ENCODE measurements at places on chromosomes 1 and 21.

DNA sequence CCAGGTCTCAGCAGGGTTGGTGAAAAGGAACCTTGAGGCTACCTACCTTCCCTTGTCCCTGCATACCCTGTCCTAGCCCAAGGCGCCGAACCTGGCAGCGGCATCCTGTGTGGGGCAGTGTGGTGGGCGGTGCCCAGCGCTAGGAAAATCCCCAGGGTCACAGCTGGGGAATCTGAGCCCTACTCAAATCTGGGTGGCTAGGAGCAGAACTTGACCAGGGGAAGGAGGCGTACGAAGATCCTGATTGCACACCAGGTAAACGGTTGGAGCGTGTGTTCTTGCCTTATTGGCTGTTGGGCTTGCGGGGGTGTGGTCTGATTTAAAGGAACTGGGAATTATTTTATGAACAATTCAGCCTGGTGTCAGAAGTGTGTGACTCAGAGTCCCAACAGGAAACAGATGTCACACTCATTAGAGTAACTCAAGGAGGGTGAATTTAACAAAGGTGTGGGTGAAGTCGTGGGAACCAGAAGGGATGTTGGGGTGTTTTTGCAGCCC is 118.6 kb downstream of the LRIG2 start:
- no peak for DNase-seq

DNA sequence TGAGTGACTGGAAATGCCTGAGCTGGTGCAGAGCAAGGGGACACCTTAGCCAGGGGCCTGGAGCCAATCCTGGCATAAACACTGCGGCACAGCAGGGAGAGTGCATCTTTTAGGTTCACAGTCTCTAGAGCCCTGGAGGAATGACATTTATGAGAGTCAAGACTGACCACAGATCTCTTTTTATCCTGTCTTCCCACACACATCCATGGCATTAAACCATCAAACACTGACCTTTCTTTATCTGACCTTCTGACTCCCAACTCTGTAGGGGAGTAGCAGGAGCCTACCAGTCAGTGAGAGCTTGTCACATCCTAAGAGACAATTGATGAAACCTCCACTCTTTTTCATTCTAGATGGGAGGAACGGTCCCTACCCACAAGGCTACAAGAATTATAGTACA is 7.9 kb downstream of the CD34 start:
- no peak for DNase-seq

DNA sequence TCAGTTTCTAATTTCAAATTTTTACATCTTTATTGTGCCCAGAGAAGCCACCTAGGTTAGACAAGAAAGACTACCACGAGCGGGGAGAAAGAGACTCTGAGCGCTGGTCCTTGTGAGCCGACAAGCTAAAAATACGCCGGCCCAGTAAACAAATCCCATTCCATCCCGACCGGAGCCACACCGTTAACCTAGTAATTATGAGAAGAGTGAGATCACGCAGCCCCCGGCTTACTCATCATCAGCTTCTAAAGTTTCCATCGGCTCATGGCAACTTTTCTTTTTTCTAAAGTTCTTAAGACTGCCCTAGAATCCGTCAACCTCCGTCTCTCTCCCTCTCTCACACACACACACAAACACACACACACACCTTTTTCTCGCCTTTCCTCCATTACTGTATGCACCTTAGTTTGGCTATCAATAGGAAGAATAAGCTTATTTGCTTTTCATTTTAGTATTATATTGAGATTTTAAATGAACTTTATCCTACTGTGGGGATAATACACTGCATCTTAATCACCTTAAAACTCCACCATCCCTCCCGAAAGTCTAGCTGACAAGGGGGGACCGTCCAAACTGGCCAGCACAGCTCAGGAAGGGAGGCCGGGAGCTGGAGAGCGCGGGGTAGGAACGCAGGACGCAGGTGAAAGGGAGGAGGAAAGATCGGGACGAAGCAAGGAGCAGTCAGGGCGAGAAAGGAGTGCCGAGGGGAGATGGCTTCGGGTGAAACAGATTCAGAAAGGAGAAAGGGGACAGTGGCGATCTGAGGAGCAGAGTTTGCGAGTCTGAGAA is 728 bp downstream of the OTUD7B start:
- peak; percentile 82 for DNase-seq

DNA sequence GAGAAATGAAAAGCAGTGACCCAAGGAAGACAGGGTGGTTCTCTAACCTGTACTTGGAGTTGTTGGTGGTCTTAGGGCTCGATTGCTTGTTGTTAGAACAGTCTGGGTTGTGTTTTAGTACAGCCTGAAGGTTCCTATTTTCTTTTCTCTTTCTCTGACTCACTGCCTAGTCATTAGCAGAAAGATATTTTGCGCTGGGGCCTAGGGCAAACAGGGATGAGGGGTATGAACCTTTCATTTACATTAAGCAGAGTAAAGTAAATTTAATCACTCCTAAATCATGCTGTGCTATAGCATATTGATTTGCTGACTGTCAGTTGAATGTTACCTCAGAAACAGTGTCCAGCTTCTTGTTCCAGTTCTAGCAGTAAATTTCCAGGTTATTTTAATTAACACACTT is 197.2 kb downstream of the RWDD3 start:
- no peak for DNase-seq

- no peak for DNase-seq
These were observed 2.0 kb upstream of the CDC7 start for GRCh38 chr1:91498498-91499245.

DNA sequence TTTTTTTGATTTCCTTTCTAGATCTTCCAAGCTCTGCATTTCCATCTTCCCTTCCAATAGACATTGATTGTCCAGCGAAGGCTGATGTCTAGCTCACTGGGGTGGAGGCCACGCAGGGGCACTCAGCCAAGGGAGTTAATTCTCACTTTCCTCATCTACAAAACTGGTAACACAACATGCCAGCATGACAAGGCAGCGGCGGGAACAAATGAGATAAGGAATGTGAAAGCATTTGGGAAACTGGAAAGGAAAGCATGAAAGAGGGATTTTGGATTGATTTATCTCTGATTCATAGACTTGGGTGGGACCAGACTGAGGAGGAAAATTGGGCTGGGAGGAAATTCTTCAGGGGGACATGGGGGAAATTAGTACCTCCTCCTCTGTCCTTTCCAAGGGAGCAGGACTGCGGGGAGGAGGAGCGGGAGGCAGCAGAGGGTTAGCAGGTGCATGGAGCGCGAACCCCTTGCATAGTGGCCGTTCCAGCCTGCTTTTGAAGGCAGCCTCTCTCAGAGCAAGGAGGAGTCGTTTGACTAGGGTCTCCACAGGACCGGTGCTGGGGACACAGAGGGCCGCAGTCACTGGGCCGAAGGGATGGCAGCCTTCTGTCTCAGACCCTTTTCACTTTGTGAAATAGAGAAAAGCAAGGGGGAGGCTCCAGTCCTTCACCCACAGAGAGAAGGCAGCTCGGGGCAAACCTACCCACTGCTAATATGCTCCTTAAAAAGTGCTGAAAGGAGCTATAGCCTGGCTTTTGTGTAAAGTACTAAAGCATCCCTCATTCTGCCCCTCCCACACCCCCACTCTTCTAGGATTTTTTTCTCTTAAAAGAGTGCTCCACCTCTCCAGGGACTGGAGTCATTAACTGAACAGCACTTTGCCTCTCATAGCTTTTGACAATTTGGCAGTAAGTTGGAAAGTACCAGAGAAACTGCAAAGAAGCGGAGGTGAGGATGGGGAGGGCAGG is 89.2 kb downstream of the PLXNA2 start:
- no peak for DNase-seq
